SJCRH30 (cell line): ENCODE measurements at places on chromosomes 13 and 19.

DNA sequence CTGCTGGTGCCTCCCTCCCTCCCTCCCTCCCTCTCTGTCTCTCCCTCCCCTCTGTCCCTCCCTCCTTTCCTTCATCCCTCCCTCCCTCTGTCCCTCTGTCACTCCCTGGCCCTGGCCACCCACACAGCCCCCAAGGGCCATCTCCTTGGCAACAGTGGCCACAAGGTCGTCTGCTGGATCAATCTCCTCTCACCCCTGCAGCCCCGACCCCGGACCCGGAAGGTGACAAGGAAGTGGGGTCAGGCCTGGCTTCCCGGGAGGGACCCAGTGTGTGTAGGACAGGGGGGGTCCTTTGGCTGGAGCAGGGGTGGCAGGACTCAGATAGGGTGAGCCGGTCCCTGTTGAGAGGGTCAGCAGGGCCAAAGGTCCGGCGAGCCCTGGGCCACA lies 21.9 kb upstream of the TCF3 start:
- no peak overlapping the region for H3K27ac ChIP-seq
- H3K36me3 ChIP-seq: no peaks in the 10 kb centered on the region
- no peak overlapping the region for H3K4me3 ChIP-seq
- peaks cover 6% of the 10 kb centered on the region; the same call in 1 of the 2 replicates for H3K27me3 ChIP-seq
- no peak for DNase-seq

GRCh38 chr19:35824150-35824549 lies 11.5 kb upstream of the PRODH2 start:
- no peaks in the 10 kb centered on the region for H3K36me3 ChIP-seq
- H3K27me3 ChIP-seq: 0 out of 2 replicates have a peak, but pooled peaks cover 2% of the 10 kb centered on the region
- H3K4me3 ChIP-seq: no peak overlapping the region
- no peak overlapping the region for H3K27ac ChIP-seq
- H3K4me1 ChIP-seq: no peaks in the 10 kb centered on the region
- no peak for DNase-seq

DNA sequence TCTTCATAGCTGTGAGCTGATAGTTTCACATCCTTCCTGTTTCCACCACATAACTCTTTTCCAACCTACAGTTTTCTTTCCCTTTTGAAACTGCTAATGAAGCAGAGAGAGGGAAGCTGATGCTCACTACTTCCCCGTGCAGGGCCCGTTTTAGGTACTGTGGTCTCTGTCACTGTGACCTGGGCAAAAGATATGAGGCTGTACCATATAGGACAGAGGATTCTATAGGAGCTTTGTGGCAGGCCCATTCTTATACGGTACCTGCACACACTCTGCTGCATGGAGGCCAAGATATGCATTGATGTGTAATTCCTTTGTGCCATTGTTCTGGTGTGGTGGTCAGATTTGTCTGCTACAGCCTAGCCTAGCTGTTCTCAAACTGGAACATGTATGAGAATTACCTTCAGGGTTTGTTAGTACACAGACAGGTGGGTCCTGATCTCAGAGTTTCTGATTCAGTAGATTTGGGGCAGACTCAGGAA lies 577.3 kb downstream of the LMO7 start:
- H3K36me3 ChIP-seq: no peaks in the 10 kb centered on the region
- no peak overlapping the region for H3K4me3 ChIP-seq
- H3K27ac ChIP-seq: no peak overlapping the region
- H3K27me3 ChIP-seq: no peaks in the 10 kb centered on the region
- no peak for DNase-seq

- no peaks in the 10 kb centered on the region for H3K36me3 ChIP-seq
- H3K27me3 ChIP-seq: no peaks in the 10 kb centered on the region
- peaks cover 6% of the 10 kb centered on the region; the same call in 1 of the 2 replicates for H3K4me1 ChIP-seq
- no peak overlapping the region for H3K27ac ChIP-seq
- no peak for DNase-seq
Measured at GRCh38 chr13:60755380-60756163, 358.6 kb downstream of the TDRD3 start.

DNA sequence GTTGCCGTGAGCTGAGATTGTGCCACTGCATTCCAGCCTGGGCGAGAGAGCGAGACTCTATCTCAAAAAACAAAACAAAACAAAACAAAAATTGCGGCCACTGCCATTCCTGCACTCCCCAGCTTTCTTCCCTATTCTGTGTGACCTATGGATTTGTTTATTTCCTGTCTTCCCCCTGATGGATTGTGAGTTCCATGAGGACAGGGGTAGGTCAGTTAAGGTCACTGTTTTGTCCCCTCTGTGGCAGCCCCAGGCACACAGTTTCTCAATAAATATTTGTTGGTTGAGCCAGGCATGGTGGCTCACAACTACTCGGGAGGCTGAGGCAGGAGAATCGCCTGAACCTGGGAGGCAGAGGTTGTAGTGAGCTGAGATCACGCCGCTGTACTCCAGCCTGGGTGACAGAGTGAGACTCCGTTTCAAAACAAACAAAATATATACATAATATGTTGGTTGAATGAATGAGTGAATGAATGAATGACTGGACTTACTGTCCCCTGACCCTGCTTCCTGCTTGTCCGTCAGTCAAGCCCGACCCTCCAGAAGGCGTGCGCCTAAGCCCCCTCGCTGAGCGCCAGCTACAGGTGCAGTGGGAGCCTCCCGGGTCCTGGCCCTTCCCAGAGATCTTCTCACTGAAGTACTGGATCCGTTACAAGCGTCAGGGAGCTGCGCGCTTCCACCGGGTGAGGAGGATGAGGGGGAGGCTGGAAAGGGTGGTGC lies 5.0 kb downstream of the EBI3 start:
- H3K4me1 ChIP-seq: peaks cover 3% of the 10 kb centered on the region; the same call in 1 of the 2 replicates
- no peak overlapping the region for H3K27ac ChIP-seq
- peak; percentile 21 for DNase-seq
- no peaks in the 10 kb centered on the region for H3K36me3 ChIP-seq
- no peaks in the 10 kb centered on the region; the same call in 1 of the 2 replicates for H3K27me3 ChIP-seq

GRCh38 chr13:46039411-46040182 lies 12.9 kb downstream of the ZC3H13 start:
- DNase-seq: no peak
- H3K27me3 ChIP-seq: no peaks in the 10 kb centered on the region
- peaks cover 22% of the 10 kb centered on the region for H3K36me3 ChIP-seq
- no peak overlapping the region for H3K27ac ChIP-seq

DNA sequence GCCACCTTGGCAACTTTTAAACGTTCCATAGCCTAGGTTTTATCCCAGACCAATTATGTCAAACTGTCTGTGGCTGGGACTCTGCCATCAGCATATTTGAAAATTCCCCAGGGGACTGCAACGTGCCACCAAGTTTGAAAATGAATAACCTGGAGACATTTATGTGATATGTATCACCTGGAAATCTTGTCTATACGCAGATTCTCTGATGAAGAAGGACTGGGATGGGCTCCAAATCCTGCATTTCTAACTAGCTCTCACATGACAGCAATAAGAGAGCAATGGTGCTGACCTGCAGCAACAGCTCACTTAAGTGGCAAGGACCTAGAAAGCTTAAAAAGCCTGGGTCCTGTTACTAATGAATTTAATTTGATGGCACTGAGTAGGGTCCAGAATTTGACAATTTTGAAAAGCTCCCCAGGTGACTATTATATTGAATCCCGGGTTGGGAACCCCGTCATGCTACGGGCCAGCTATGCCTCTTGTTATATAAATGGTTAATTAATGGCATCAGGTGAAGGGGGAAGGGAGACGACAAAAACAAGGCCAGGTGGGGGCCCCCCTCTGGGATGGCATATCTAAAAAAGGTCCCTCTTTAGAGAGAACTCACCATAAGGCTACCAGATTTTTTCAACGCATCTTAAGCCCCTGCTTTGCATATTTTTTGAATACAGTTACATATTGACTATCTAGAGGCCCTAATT lies 213.7 kb downstream of the ZIC5 start:
- H3K27ac ChIP-seq: no peak overlapping the region
- no peaks in the 10 kb centered on the region for H3K36me3 ChIP-seq
- no peaks in the 10 kb centered on the region for H3K4me1 ChIP-seq
- DNase-seq: no peak
- no peak overlapping the region for H3K4me3 ChIP-seq

GRCh38 chr19:43697295-43697694 lies 18.6 kb upstream of the IRGC start:
- DNase-seq: no peak
- no peak overlapping the region for H3K4me3 ChIP-seq
- H3K27me3 ChIP-seq: no peaks in the 10 kb centered on the region
- no peak overlapping the region for H3K27ac ChIP-seq
- H3K36me3 ChIP-seq: no peaks in the 10 kb centered on the region

DNA sequence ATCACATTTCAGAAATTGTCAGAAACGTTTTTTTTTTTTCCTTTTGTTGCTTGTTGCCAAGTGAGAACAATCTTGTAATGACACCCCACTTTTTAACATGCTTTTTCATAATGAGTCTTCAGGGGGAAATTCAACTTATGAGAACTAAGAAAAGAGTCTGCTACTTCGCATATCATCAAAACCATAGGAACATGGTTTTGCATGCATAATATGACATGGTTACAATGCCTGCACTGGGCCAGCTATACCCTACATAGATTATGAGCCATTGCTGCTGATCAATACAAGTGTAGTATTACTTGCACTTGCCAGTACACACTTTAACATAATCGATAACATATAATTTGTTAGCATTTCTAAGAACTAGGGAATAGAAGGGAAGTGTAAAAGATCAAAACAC lies 191.0 kb upstream of the NBEA start:
- H3K4me1 ChIP-seq: no peaks in the 10 kb centered on the region
- H3K4me3 ChIP-seq: no peak overlapping the region
- DNase-seq: no peak
- H3K27ac ChIP-seq: no peak overlapping the region

GRCh38 chr13:41420146-41420545 lies 37.2 kb upstream of the RGCC start:
- no peak overlapping the region for H3K4me3 ChIP-seq

GRCh38 chr19:44942067-44942571 lies at the start of gene APOC4:
TSS of gene APOC4 (plus strand) at chr19:44942237. CDS start at chr19:44942278, 41 bp downstream.
- no peak within 1 kb of the TSS for H3K27ac ChIP-seq
- H3K27me3 ChIP-seq: no peaks in the 10 kb centered on the region
- H3K4me3 ChIP-seq: no peak within 1 kb of the TSS
- DNase-seq: no peak
- no peaks in the 10 kb centered on the region for H3K4me1 ChIP-seq
- no peaks in the 10 kb centered on the region for H3K36me3 ChIP-seq
